ENCODE measurements at places on chromosomes 6 and 20. TPM values are rescaled to one million over a fixed set of nuclear protein-coding genes. Genes with fewer than 3 reads are reported as not detected.
A peak's percentile ranks its signal among the peaks of the same experiment; 100 is the strongest.

DNA sequence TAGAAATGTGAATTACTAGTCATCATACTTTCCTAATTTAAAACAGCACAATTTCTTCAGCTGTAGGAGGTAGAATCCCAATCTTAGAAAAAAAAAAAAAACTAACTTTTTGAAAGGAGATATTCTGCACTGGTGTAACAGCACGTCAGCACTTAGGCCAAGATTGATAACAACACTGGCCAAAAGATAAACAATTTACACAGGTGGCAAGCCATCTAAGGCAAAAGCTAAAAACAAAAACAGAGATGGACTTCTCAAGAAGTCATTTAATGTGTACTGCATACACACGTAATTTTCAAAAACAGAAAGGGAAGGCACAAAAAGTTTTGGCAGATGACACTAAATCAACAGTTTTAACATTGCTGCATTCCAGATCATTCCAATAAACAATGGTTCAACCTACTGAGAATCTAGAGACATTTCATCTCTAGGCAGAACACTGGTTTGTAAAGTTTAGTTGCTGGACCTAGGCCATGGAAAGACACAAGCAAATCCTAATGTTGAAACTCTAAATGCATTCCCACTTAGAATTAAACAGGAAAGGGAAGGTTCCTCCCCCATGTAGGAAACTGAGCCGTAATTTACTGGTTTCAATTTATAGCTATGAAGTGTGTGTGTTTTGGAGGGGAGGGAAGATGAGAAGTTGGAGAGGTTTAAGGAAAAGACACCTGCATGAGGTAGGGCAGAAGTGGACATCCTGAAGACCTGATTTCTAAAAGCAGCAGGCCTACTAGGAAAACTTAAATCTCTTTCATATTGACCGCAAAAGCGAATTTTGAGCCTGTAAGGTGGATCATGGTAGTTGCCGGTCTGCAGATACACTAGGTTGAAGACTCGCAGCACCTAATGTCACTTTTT, 1.3 kb downstream of the GCLC start:
- peak overlapping the region; percentile 71 for H3K27ac ChIP-seq
- H3K4me3 ChIP-seq: peak overlapping the region; percentile 70
- no peaks in the 10 kb centered on the region for H3K27me3 ChIP-seq
- no peaks in the 10 kb centered on the region for H3K4me1 ChIP-seq

DNA sequence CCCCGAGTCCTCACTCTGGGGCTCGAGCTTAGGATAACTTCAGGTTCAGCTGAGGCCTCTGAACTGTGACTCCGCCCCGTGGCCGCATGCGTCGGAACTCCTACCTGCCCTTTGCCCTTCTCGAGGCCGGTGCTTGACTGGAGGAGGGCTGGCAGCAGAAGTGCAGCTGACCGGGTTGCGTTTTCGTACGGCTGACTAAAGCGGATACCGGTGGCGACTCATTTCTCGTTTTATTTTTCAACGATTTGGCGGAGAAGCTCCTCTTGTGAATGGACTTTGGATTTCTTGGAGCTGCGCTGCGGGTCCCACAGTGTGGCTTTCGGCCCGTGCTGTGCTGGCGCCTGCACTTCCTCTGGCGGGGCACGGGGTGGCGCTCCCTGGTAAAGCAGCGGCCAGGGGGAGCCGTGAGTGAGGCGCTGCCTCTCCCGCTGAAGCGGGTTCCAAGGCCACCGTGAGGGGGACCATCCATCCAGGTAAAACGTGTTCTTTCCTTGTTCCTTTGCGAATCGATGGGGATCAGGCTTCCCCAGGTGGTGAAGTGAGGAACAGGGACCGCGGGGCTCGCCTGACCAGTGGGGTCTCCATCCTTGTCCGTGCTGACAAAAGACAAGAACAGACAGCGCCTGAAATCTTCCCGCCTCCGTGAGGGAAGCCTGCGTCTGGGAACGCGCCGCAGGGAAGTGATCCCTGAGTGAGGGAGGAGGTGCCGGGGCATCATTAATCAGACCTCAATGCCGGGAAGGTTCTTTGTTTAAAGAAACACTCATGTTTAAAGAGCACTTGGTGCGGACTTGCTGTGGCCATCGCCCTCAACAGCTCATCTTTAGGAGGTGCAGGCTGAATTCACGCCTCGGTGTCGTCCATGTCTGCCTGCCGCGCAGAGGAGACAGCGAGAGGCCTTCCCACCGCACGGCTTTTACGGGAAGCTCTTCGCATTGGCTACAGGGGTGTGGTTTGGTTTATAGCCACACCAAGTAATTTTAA, 38.8 kb downstream of the ERMARD start:
- DNase-seq: peak; percentile 95
- no peaks in the 10 kb centered on the region for H3K27me3 ChIP-seq
- peak overlapping the region; percentile 73 for H3K27ac ChIP-seq
- H3K4me1 ChIP-seq: peaks cover 18% of the 10 kb centered on the region

- no peak for DNase-seq
- no peak overlapping the region for H3K27ac ChIP-seq
- H3K36me3 ChIP-seq: peaks cover 14% of the 10 kb centered on the region
- H3K4me3 ChIP-seq: no peak overlapping the region
- peaks cover 40% of the 10 kb centered on the region for H3K4me1 ChIP-seq
Observed at GRCh38 chr6:41726876-41727275, 8.5 kb downstream of the TFEB start.

The C6orf132 gene
- 0.28 TPM for total RNA-seq

The DDO gene
- 0.44 TPM for total RNA-seq

All from spinal cord (tissue), 10 donors.